ENCODE measurements at places on chromosomes 7 and 10.

DNA sequence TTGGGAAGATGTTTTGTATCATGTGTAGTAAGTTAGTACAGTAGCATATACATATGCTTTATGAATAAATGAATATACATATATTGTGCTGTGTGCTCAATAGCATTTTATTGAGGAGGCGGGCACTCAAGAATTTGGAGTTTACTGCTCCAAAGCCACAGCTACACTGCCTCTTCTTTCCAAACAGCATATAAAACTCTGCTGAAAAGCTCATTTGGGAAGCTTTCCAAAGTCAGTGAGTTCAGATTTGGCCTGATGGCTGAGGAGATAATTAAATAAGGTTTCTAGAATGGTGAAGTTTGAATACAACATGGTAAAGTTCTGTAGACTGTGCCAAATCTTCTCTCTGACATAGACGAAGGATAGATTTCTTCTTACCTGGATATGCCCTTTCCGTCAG lies 29.8 kb downstream of the CDK1 start:
- no peak for DNase-seq

DNA sequence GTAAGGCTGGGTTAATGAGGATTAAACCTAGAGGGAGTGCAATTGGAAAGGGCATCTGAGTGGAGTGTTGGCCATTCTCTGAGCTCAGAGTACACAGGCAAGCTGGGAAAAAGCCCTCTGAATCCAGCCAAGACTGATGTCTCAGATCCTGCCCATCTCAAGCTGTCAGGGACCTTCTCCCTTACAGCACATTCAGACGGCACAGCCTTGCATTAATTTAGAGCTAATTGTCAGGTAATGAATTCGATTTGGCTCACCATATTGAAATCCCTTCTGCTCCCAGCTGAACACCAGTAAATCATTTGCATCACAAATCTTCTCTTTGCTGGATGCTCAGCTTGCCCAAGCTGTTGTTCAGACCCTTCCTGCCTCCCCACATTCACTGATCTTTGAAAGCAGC lies 399.3 kb upstream of the PODXL start:
- DNase-seq = no peak

- DNase-seq = peak; percentile 29
Measured at GRCh38 chr10:72274730-72275350, 1.1 kb downstream of the DDIT4 start.

DNA sequence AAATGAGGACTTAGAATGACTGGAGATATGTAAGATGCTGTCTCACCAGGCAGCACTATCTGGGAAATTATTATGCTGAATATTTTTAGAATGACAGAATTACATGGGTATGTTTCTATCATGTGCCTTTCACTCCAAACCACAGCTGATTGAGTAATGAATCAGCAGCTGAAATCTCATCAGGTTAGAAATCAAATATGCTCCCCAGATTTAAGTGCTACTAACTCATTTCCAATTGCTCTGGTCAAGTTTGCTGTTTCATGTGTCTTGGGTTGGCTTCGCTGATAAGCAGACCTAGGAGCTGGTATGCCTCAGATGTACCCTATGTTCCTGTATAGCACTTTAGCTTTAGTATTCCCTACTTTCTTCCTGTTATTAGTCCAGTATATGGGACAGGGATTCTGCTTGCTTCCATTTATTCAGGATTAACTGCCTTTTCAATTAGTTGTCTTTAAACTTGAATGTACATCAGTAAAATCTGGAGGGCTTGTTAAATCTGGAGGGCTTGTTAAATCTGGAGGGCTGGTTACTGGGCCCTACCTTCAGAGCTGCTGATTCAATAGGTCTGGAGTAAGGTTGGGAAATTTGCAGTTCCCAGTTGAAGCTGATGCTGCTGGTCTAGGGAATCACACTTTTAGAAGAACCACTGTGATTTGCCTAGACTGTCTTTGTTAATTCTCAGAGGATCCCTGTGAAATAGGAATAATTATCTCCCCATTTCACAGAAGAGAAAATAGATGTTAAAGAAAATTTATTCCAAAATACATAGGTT lies 172.9 kb downstream of the DKK1 start:
- DNase-seq = no peak

DNA sequence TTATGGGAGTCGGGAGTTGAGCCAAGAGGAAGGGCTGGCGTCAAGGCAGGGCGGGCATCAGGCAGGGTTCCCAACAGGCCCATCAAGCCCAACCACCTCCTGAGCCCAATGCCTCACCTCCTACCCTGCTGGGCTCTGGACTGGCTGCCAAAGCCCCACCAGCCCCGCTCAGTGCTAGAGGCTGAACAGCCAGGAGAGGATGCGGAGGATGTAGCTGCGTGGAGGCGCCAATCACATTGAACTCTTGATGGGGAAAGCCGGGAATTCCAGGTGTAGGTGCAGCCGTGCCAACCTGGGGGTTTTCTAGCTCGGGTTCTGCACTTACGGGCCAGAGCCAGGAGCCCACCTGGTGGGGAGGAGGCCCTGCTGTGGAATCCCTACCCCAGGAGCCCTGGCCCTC lies 12.9 kb downstream of the ATP5MF start:
- DNase-seq = no peak

DNA sequence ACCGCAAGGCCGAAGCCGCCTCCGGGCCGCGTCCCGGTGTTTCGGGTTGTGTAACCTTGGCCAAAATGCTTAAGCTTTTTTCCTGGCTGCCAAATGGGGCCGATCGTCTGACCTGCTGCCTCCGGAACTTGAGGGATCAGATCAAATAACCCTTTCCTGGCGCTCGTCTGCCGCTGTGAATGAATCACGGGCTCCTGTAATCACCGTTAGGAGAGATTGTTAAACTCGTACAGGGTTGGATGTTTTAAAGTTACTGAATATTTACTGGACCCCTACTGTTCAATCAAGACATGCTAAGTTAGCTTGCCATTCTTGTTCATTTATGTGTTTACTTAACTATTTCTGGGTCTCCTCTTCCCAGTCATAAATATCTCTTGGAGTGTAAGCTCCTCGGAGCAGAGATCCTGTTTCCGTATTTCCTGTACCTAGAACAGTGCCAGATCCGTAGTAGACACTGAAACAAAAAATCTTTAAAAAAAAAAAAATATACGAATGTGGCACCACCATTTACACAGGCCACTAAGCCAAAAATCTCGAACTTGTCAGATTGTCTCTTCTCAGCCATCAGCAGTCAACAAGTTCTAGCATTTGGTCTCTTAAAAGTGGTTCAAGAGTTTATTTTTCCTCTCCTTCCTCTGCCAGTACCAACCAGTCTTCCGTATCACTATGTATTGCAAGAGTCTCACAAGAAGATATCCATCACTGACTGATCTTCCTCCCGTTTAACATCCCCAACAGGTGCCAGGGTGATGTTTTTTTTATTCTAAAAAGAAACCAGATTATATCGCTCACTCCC lies 650 bp upstream of the TM9SF3 start:
- DNase-seq = no peak

GRCh38 chr10:73501651-73502050 lies 5.8 kb upstream of the PPP3CB start:
- DNase-seq = no peak

Measured in progenitor cell of endocrine pancreas (in vitro differentiated cells).